Activated CD4-positive, CD25-positive, alpha-beta regulatory T cell treated with anti-CD3 and anti-CD28 coated beads, Interleukin-2, amount 50 U/mL, for 72 hours (primary cell): ENCODE measurements at places on chromosomes 12 and 14.

GRCh38 chr14:85934886-85935254 is 404.9 kb downstream of the FLRT2 start:
- DNase-seq = no peak

- DNase-seq = no peak
These were observed 10.1 kb downstream of the FOXG1 start for GRCh38 chr14:28776482-28777266.

DNA sequence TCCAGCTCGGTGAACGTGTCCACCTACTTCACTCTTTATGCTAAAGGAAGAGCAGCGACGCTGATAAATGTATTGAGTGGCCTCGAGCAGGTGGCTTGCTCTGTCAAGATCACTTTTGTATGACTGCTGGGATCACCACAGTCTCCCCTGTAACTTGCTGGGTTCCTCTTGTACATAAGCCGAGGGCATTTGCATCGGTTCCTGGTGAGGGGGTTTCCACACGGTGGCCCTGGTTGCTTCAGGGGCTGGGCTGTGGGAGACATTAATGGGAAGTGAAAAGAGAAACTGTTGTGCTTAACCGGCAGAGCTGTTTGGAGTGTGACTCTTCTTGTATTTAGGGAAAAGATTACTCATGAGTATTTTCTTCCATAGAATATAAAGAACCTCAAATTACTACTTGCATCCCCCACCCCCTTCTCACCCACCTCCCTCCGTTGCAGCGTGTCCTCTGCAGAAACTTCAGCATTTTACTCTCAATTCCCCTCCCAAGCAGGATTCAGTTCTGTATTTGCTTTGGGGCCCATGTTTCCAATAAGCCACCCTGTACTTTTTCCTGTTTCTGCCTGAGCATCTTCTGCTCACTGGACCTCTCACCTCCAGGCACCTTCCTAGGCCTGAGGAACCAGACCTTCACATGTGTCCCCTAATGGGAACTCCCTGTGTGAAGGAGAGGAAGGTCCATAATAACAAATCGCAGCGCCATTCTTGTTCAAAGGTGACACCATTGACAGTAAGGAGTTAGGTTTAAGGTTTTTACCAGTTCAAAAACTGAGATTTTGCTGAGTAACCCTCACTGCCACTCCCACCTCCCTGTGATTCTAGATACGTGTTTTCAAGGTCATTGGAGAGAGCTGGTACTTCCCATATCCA is 187.0 kb downstream of the ETV6 start:
- DNase-seq = no peak

GRCh38 chr12:91643763-91644162 is 461.1 kb upstream of the DCN start:
- no peak for DNase-seq
